ENCODE measurements at places on chromosomes 7 and 10.

DNA sequence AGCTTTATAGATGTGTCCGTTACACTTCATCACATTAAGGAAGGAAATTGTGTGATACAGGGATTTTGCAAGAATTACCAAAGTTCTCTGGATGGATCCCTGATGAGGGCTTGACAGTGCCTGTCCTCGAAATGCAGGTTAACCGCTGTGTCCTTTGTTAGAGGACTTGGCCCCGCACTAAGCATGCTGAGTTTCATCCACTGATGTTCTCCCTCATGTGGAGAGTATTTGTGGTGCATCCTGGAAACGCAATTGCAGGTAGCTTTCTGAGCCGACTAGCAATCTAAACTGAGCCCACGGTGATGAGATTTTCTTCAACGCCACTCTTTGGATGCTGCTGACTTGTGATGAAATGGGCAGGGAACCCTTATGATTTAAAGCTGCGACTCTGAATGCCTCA lies 71.9 kb upstream of the STK17A start:
- DNase-seq, result no peak

DNA sequence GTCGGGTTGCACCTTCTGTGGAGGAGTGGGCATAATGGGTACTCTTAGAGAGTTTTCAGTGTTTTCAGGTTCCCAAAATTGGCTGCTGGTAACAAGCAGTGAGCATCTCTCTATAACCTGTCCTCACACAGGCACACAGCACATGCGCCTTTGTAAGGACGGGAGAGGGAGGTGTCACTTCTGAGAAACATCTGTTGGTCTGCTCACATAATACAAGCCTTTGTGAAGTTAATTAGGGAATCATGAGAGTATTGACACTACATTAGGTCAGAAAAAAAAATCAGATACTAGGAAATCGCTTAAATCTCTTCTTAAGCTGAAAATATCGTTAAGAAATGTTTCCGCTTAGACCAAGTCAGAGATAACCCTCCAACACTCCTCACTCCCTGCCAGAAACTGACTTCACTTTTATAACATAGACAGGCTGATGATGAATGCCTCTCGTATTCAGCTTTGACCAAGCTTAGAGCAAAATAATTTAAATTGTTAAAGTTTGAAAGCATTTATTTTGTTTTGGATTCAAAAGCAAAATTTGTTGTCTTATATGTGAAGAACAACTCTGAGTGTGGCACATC lies 769.7 kb downstream of the TNS3 start:
- DNase-seq, result no peak

DNA sequence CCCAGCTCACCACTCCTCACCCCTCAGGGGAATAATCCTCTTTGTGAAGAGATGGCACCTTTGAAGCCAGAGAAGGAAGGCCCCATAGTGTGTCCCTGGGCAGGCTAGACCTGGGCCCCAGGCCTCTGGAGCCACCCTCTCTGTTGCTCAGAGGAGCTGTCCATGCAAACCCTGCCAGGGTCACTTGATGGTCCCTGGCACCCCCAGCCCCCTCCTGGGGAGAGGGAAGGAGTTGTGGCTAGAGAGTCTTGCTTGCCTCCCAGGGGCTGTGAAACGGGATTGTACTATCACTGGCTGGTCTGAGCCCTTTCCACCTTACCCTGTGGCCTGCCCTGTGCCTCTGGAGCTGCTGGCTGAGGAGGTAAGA lies 5.8 kb downstream of the GHRHR start:
- DNase-seq, result no peak

DNA sequence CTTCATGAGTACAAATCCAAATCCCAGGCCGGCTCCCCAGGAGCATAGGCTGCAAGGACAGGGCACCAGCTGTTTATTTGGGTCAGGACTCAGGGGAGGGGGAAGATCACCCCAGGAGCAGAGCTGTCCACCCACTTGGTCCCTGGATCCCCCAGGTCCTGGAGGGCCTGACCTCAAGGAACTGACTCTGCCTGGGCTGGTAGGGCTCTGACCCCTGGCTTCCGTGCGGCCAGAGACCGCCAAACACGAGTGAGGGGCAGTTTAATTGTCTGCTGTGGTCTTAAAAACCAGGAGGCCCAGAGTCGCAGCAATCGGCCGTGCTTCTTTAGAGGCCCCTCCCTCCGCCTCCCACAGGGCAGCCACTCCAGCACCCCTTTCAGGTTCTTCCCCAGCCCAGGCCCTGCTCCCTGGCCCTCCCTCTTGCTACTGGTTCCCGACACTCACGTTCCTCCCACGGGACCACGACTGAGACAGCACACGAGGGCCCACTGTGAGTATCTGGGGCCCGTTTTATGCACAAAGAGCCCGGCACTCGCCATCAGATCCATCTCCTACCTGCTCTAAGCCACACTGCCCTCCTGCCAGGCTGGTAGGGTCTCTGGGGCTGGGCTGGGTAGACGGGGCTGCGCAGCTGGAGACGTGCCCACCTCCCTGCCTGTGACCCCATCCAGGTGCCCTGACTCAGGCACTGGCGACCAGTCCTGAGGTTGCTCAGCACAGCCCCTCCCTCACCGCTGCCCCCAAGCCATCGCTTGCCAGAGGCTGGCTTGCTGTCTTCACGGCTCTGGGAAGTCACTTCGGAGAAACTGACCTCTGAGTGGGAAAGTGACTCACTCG lies 30.0 kb upstream of the CFAP46 start:
- DNase-seq, result no peak

DNA sequence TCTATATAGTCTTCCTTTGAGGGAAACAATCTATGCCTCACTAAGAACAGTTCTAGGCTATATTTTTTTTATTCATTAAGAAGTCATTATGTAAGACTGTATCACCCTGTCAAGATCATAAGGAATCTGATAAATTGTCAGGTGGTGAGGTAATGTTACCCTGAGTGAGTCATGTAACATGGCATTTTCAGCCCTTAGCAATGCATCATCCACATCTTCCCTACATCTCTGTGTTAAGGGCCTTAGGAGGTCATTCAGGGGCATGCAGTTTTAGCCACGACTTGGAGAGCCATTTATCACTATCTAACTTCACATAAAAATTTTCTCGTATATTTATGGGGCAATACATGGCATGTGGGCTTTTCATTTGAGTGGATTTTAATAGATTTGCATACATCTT lies 924.5 kb upstream of the MBL2 start:
- DNase-seq, result no peak

DNA sequence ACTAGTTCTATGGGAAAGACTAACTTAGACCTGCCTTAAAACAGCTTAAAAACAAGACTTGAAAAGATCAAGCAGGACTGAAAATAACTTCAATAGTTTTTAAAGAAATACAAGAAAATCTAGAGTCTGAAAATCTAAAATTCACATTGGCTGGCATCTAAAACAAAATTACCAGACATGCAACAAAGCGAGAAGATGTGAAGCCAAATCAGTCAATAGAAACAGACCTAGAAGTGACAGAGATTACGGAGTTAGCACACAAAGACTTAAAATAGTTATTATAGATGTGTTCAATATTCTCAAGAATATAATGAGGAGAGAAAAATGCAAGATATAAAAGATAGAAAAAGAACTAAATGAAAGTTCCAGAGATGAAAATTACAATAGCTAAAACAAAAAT lies 78.3 kb upstream of the DIP2C start:
- no peak for DNase-seq

DNA sequence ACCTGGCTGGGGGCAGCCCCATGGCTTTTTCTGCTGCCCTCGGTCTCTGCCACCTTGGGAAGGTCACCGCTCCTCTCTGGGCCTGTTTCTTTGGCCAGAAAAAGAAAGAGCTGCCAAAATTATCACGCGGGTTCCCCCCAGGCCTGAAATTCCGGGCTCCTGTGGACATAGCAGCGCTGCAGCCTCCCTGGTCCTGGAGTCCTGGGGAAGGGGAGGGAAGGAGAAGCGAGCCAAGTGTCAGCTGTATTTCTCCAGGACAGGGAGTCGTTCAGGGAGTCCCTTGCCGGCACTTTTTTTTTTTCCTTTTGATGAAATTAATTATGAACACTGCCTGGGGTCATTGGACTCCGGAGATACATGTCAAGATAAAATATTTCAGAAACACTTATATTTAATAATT lies 152.3 kb upstream of the GPR26 start:
- DNase-seq, result no peak

DNA sequence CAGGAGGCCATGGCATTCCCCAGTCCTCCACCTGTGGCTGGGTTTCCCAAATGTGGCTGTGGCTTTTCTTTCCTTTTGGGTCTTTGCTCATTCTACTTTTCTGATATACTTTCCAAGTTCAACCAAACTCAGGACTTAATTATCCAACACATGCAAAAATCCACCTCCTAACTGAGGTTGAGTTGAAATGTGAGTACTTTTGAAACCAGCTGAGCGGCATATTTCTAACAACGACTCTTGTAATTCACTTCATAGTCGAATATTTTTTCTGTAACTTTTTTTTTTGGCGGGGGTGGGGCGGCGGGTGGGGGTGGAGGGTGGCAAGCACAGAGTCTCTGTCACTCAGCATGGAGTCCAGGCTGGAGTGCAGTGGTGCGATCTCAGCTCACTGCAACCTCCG lies 165.2 kb upstream of the PITRM1 start:
- DNase-seq, result no peak

DNA sequence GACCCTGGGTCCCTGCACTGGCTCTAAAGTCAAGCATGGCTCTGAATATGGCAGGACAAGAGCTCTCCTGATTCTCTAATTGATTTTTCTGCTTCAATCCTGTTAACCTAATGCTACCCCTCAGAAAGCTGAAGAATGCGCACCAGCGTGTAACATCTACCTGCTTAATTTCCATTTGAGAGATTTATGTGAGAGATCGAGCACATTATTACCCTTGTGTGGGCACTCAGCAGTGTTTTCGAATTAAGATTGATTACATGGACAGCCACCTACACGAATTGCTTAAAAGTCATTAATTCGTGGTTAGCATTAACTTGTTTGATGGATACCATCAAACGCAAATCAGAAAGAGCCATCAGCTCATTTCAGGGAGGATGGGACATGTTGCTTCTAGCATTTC lies 88.7 kb upstream of the PLPP4 start:
- no peak for DNase-seq

DNA sequence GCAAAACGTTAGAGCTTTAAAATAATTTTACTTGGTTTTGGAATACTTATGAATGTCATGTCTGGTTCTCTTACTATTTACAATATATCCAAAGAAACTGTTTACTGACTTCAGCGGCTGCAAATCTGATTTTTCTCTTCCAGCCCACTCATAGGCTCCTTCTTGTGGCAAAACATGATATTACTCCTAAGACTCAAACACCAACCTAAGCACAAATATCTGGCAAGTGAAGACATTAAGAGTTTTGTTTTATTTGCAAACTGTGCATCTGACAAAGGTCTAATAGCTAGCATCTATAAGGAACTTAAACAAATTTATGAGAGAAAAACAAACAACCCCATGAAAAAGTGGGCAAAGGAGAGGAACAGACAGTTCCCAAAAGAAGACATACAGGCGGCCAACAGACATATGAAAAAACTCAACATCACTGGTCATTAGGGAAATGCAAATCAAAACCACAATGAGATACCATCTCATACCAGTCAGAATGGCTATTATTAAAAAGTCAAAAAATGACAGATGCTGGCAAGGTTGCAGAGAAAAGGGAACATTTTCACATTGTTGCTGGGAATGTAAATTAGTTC lies 20.3 kb upstream of the GJC3 start:
- peak; percentile 50 for DNase-seq

DNA sequence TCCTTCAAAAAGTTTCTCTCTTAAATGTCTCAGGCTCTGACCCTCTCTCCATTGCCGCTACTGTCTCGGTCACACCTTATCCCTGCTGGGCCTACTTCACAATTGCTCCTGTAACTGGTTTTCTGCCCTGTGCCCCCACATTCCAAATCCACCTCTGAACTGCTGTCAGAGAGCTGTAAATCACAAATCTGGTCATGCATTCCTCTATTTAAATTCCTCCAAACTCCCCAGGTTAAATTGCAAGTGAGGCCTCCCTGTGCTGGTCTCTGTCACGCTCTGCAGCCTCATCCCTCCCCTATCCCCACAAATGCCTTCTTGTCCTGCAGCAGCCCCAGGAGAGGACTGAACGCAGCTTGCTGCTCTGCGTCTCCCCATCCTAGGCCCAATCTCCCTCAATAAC lies 40.4 kb upstream of the CDCA7L start:
- DNase-seq, result no peak

DNA sequence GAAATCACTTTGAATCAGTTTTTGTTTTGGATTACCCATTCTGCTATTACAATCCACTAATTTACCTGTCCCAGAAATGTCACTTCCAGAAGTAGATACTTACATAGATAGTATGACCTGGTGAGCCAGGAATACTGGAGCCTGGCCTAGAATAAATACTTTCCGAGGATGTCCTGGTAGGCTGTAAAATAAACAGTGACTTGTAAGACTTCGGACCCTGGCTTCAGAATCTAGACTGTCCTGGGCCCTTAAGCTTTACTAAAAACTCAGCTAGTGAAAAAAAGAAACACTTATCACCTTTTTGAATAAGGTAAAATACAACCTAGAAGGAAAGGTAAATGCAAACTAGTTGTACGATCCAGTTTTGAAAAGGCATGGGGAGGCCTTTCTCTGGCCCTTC lies 69.5 kb upstream of the AFAP1L2 start:
- DNase-seq, result no peak

DNA sequence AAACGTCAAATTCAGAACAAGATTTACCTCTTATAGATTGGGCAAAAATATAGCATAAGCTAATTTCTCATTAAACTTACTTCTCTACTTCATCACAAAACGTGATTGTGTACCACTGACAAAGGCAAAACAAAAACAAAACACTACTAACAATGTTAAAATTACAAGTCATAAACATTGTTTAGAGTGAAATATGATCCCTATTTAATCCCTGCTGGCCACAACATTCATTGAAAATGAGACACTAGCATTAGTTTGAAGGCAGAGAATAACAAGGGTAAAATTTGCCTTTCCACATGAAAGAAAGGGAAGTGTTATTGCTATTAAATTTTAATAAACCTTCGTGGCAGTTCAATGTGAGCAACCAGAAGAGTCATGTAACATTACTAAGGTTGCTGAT lies 45.0 kb downstream of the SEMA3A start:
- DNase-seq, result no peak

- no peak for DNase-seq
Observed at GRCh38 chr10:132607491-132607890, 69.9 kb downstream of the INPP5A start.

GRCh38 chr7:27142580-27143022 lies 880 bp downstream of the HOXA5 start:
- no peak for DNase-seq

DNA sequence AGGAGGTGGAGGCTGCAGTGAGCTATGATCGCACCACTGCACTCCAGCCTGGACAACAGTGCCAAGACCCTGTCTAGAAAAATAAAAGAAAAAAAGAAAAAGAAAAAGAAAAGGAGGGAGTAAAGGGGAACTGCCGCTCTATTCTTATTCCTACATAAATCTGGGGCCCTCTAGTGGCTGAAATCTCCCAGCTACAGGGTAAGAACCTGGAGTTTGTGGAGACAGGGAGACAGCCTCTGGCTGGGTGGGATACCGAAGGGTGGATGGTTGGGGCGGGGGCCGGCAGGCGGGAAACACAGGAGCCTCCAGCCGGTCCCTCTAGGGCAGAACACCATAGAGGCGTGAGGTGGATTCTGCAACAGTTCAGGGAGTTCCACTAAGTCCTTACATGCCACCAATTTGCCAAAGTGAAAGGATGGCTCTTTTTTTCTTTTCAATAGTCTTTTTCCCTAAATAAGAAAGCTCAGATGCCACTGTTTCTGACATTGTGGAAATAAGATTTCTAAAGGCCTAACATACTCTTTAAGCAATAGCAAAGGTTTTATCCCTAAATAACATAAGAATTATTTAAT lies 117.3 kb downstream of the SVIL start:
- peak; percentile 57 for DNase-seq
